Stimulated activated CD8-positive, alpha-beta memory T cell treated with anti-CD3 and anti-CD28 coated beads, Interleukin-4, amount 100 ng/mL, for 1 hour (primary cell): ENCODE measurements at places on chromosomes 3 and 15.

GRCh38 chr3:13550423-13550690, 1.4 kb downstream of the FBLN2 start:
- no peak for DNase-seq

GRCh38 chr3:131371688-131372066, 9.9 kb upstream of the NUDT16 start:
- DNase-seq = no peak

- no peak for DNase-seq
Observed at GRCh38 chr15:90008607-90009006, 7.5 kb downstream of the ZNF710 start.

- no peak for DNase-seq
Observed at GRCh38 chr3:38254872-38255271, 10.7 kb upstream of the SLC22A13 start.

DNA sequence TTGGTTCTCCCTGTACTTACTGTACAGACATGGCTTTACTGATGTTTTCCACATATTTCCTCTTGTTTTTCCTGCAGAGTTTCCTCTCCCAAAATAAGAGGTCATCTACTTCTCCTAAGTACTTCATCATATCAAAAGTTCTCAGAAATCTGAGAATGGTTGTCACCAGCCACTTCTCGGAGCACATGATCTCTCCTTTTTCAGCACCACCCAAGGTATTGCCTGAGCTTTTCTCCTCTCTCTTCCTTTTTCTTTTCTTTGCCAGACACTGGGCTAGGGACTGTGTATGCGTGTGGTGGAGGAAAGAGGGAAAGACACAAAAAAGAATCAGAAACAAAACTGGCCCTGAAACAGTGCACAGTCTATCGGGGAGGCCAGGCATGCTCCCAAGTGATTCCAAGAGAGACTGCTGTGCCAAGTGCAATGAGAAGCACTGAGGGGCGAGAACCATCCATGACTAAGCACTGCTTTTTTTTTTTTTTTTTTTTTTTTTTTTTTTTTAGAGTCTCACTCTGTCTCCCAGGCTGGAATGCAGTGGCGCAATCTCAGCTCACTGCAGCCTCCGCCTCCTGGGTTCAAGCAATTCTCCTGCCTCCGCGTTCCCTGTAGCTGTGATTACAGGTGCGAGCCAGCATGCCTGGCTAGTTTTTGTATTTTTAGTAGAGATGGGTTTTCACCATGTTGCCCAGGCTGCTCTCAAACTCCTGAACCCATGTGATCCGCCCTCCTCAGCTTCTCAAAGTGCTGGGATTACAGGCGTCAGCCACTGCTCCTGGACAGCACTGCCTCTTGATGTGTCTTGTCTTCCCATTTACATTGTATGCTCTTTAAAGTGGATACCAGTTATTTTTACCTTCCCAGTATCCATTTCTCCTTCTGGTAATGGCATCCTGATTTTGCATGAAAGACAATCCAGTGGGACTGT, 194.0 kb upstream of the FEZF2 start:
- DNase-seq = no peak

GRCh38 chr15:36449084-36449661, 130.3 kb upstream of the CDIN1 start:
- DNase-seq = no peak

DNA sequence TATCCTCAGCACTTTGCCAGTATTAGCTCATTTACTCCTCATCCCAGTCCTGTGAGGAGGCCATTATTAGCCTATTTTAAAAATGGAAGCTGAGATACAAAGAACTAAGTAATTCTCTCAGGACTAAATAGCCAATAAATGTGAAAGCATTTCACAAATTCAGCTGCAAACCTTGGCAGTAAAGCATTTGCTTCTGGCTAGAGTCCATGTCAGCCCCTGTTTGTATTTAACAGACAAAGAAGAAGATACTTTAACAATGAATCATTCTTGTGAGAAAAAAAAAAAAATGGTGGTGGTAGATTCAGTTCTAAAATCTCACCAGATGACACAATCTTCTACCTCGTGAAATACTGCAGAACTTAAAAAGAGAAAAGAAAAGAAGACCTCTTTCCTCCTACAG, 85.0 kb upstream of the CNTN6 start:
- no peak for DNase-seq

DNA sequence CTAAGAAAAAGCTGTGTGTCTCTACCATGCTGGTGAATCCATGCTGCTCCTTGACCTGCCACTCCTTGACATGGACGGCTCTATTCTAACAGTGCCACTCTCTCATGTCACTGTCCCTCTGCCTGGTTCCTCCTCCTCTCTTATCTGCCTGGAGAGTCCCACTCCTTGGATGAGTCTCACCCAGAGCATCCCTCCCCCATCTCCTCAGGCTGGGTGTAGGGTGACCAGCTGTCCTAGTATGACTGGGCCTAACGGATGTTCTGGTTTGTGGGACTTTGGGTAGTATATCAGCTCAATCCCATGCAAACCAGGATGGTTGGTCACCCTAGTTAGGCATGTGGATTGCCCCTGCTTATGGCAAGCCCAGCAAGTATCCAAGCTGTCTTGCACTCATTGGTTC, 54.3 kb downstream of the LIPC start:
- no peak for DNase-seq
